Fibroblast of lung (primary cell): ENCODE measurements at places on chromosomes 11 and 22. TPM values are rescaled to one million over a fixed set of nuclear protein-coding genes. Genes with fewer than 3 reads are reported as not detected.
A peak's percentile ranks its signal among the peaks of the same experiment; 100 is the strongest.

GRCh38 chr11:105164208-105164607, 24.6 kb upstream of the CARD18 start:
- DNase-seq, result no peak

VSIG2 gene
- not detected in 2 replicates for total RNA-seq

DDX25 gene
- total RNA-seq, result not detected in 2 replicates

DNA sequence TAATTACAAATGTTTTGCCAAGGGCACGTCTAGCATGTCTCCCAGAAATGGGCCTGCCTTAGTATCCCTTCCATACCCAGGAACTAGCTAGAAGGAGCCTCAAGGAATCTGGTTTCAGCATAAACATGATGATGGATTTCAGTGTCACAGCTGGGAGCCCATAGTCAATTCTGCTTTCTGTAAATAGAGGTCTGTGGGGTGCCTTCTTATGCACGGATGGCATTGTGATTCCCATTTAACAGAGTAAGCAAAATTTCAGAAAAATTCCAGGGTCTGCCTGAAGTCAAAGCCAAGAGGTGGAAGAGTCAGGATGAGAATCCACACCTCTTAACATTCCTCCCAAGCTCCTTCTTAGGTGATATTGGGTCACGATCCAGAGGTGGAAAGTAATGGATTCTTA, 12.1 kb downstream of the DUSP18 start:
- no peak for DNase-seq

DNA sequence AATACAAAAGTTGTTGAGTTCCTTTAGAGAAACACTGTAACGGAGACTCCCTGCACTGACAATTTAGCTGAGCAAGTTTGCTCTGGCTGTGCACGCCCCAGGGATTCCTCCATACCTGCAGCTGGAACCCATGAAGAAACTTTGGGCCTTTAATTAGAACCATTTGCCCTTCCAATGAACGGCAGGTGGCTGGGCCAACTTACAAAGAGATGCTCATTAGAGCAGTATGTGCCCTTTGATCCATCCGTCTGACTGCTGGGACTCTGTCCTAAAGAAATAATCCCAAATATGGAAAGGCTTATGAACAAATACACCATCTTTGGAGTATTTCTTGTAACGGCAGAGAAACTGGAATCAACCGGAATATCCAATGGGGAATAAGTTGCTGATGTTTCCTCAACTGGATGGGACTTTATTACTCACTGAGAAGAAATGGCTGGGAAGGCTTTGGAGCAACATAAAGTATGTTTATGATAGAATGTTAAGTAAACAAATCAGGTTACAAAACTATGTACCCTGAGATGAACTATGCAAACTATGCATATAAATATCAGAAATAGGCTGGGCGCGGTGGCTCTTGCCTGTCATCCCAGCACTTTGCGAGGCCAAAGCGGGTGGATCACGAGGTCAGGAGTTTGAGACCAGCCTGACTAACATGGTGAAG, 24.4 kb upstream of the FBLN1 start:
- DNase-seq, result peak; percentile 89

DNA sequence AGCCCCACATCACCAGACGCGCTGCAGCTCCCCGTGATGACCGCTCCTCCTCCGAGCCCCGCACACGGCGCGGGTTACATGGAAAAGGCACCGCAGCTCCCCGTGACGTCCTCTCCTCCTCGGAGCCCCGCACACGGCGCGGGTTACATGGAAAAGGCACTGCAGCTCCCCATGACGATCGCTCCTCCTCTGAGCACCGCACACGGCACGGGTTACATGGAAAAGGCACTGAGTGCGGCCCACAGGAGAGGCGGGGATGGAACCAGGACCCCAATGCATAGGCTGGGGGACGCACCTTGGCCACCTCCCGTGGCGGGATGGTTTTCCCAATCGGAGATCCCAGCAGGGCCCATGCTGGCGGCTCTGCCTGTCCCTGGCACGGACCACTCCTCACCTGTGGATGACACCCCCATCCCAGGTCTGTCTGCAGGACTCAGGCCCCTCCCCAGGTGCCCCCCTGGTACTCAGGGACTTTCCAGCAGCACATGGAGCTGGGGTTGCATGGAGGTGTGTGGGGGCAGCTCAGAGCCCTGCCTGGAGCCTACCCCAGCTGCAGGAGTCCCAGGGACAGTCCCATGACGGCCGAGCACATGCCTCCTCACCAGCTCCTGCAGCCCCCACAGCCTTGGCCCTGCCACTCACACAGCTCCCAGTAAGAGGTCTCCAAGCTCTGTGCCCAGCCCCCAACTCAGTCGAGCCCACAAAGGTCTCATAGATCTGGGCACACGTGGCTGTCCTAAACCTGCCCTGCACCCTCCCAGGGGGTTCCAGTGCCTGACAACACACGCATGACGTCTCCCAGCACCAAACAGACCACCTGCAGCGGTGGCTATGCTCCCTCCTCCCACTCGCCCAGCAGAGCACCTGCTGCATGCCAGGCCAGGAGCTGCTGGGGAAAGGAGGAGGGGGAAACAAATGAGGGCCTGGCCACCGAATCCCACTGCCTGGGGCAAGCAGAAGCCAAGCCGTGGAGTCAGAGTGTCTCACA, 166.6 kb downstream of the BRD1 start:
- no peak for DNase-seq

SIPA1 gene
- 13.6 and 32.5 TPM in 2 replicates for total RNA-seq

KIRREL3 gene
- total RNA-seq, result 0.26 and 2.8 TPM in 2 replicates

- DNase-seq, result no peak
Observed at GRCh38 chr11:83464160-83464944, 178.2 kb upstream of the CCDC90B start.

DNA sequence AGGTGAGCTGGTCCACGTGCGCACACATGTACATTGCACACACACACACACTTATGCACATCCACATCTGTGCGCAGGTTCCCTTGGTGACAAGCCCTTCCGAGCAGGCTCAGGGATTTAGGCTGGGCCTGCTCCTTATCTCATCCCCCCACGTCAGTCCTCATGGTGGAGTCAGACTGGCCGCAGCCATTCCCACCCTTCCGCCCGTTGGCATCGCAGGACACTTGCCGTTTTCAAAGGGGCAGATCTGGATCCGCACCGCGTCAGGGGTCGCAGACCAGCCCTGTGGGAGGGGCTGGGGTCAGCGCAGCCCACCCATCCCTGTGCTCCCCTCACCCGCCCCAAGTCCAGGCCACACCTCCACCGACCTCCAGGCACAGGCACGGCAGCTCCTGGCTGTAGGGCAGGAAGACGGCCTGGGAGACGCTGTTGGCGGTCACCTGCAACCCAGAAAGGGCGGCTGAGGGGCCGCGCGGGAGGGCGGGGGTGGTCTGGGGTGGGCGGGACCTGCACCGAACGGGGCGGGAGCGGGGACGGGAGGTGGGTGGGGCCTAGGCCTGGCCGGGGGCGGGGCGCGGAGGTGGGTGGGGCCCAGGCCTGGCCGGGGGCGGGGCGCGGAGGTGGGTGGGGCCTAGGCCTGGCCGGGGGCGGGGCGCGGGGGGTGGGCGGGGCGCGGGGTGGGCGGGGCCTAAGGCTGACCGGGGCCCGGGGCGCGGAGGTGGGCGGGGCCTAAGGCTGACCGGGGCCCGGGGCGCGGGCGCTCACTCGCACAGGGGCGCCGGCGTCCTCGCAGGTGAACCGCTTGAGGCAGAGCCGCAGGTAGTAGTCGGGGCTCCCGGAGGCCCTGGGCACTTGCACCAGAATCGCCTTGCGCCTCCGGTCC, 13.3 kb downstream of the IL17REL start:
- no peak for DNase-seq

DENND6B gene
- 2.0 and 2.1 TPM in 2 replicates for total RNA-seq

GRCh38 chr22:45582955-45583320, 80.3 kb downstream of the FBLN1 start:
- no peak for DNase-seq

DNA sequence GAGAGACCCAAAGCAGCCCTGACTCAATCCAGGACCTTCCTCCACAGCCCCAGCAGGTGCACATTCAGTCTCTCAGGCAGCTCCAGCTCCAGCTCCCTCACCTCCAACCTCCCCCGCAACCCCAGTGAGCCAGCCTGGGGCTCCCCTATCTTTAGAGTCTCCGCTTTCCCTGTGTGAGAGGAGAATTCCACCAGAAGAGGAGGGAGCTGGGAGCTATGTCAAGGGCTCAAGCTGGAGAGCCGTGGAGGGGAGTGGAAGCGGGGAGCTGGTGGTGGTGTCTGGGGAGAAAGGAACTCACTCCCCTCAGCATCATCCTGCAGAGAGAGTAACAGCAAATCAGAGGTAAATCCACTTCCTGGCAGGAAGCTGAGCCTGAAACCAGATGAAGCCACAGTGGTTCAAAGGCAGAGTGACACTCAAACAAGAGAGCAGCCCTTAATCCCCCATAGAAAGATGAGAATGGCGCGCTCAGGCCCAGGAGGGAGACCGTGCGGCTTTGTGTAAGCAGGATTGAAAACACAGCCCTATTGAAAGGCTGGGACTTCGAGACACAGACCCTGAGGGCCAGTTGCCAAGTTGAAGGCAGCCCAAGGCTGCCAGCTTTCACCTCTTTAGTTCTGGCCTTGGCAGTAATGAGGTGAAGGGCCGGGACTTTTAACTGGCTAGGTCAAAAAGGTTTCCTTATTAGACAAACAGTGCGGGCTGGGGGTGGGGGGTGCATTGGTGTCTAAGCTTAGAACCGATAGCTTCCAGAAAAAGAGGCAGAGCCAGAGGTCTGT, 21.4 kb upstream of the CDON start:
- no peak for DNase-seq

KDELR3 gene
- total RNA-seq, result 42.1 and 78.8 TPM in 2 replicates

DNA sequence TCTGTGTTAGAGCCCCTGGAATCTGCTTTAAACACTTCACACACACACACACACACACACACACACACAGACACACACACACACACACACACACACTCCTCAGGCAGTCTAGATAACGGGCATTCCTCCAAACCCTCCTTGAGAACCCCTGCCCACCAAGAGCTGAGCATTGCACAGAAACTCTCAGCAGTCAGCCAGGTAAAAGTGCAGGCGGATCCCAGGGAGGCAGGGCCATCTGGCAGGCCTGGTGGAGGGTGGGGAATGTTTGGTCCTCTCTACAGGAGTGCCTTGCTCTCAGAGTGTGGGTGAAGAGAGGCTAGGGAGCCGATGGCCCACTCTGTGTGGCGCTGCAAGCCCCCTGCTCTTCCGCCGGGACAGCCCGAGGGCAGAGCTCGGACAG, 190.2 kb downstream of the BUD13 start:
- DNase-seq, result no peak

PANX1 gene
- 38.5 and 54.5 TPM in 2 replicates for total RNA-seq

ROBO3 gene
- 11.6 and 25.4 TPM in 2 replicates for total RNA-seq

- DNase-seq, result peak; percentile 11
Observed at GRCh38 chr11:65213322-65214211, 31.8 kb downstream of the CAPN1 start.

DNA sequence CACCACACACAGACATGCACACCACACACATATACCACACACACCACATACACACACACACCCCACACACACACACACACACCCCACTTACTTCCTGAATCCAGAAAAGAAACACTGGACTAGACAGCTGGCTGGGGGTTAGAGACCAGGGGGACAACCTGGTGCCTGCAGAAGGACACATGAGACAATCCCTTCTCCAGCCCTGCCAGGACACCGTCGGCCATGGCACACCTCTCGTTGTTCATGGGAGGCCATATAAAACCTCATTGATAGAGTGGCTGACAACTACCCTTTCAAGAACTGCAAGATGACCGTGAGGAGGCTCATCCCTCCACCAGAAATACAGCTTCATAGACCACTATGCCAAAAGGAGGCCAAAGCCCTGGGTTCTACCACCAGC, 54.3 kb downstream of the IGSF9B start:
- no peak for DNase-seq

DNA sequence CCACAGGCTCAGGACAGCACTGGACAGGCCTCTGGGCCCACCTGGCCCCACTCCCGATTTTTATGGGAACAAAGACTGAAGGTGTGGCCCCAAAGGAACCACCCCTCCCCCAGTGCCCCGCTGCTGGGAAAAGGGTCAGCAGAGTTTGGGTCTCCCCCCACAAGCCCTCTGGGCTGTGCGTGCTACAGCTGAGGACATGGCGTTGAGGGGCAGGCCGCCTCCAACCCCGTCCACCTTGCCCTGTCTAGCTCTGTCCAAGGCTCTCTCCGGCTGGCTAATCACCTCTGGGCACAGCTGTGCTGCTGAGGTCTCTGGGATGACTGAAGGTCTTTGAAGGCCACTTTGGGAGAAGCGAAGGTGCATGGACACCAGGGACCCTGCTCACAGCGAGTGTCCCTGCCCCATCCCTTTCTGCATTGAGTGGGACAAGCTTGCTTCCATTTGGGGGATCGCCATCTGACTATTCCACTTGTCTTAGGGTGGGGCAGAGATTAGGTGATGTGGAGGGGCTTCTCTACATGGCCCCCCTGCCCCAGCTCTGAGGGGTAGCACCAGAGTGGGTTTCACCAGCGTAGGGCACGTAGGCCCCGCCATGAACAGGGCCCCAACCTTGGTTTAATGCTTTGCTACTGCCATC, 6.5 kb downstream of the ASCL2 start:
- DNase-seq, result no peak

MAPK8IP2 gene
- total RNA-seq, result 0.17 and 0.26 TPM in 2 replicates

OR51B4 gene
- 0.17 TPM in 1 of 2 replicates, not detected in the other for total RNA-seq

DNA sequence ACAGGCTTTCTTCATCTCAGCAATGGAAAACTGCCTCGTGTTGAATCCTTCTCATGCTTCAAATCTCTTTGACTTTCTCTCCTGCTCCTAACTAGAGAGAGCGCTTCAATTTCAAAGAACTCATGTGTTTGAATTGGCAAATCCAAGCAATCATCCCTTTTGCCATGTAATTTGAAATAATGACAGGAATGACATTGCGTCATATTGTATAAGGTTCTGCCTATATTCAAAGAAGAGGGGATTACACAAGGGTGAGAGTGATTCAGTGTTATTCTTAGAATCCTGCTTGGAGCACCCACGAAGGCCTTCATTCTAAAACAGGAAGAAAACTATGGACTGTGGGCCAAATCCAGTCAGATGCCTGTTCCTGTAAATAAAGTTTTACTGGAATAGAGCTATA, 720.6 kb downstream of the JRKL start:
- no peak for DNase-seq

GRCh38 chr22:34414467-34415440, 494.5 kb upstream of the LARGE1 start:
- DNase-seq, result no peak

DNA sequence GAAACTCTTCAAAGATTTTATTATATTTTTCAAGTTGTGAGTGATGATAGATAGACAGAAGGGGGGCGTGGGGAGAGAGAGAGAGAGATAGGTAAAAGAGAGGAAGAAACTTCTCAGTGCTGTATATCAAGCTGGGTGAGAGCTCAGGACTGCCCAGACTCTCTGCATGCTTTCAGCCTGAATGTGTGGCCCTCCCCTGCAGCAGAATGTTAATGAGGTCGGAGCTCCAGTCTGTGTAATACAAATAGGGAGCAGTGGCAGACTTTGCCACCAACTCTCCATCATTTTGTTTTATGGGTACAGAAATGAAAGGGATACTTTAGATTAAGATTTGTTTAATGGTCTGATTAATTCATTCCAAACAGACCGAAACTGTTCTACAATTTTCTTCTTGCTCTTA, 752.8 kb downstream of the OPCML start:
- peak; percentile 68 for DNase-seq

MGAT3 gene
- not detected in 2 replicates for total RNA-seq

- DNase-seq, result peak; percentile 100
Observed at GRCh38 chr11:27281740-27282590, 81.0 kb downstream of the CCDC34 start.

- DNase-seq, result no peak
Observed at GRCh38 chr22:36065462-36065774, 36.8 kb upstream of the RBFOX2 start.
